ENCODE measurements at places on chromosomes 4 and X.

GRCh38 chr4:176814770-176815169 is 22.0 kb upstream of the VEGFC start:
- DNase-seq = no peak

- DNase-seq = no peak
Measured at GRCh38 chrX:4150259-4150658, 436.8 kb upstream of the PRKX start.

DNA sequence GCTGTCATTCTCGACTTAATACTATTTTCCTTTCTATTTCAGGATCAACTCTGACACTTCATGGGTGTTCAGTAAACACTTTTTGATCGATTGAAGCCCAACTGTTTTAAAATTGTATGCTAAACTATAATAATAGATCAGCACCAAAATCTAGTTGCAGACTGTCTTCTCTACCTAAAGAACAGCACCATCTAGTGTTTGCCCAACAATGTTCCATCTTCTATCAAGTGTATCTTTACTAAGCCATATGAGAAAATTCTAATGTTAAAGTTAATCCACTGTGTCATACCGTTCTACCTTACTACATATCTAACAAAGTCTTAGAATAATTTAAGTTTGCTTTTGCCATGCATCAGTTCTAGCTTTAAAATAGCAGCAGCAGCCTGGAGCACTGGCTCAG is 113.0 kb upstream of the PRDX4 start:
- peak; percentile 4 for DNase-seq

DNA sequence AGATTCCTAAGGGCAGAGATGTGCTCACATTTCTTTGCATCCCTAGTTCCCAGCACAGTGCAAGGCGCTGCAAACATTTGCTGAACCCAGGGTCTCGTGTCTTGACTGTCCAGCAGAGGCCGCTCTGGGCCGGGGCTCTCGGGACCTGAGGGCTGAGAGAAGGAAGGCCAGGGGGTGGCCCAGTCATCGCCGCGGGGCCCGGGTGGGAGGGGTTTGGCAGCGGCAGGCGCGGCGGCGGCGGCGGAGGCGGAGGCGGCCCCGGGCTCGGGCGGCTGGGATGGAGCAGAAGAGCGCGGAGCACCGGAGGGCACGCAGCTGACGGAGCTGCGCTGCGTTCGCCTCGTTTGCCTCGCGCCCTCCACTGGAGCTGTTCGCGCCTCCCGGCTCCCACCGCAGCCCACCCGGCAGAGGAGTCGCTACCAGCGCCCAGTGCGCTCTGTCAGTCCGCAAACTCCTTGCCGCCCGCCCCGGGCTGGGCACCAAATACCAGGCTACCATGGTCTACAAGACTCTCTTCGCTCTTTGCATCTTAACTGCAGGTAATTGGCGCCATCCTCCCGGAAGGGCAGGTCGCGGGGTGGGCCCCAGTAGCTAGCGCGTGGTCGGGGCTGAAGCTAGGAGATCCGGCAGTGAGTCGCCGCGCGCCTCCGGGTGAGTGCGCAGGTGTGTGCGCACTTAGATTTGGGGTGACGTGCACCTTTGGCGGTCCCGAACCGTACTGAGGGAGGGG is at the start of gene PARM1:
Gene PARM1 (plus strand): TSS at position 285 of the 730 bp plus-strand sequence. CDS start 212 bp downstream, at position 497.
- DNase-seq = peak; percentile 87

GRCh38 chr4:10577508-10578426 is 106.8 kb downstream of the CLNK start:
- DNase-seq = peak; percentile 18

- DNase-seq = no peak
Measured at GRCh38 chr4:40121515-40121914, 64.9 kb downstream of the N4BP2 start.

Measured in GM20000 (cell line).